ENCODE measurements at places on chromosomes 5 and 9.
A peak's percentile ranks its signal among the peaks of the same experiment; 100 is the strongest.

- no peak for DNase-seq
These were observed 51.2 kb upstream of the TNFAIP8 start for GRCh38 chr5:119304439-119305211.

- no peak for DNase-seq
These were observed 258.8 kb upstream of the CHD1 start for GRCh38 chr5:99187611-99188010.

GRCh38 chr5:158376679-158377078 lies 517.7 kb upstream of the CLINT1 start:
- DNase-seq = no peak

- no peak for DNase-seq
These were observed 24.1 kb upstream of the MTAP start for GRCh38 chr9:21778304-21778703.

DNA sequence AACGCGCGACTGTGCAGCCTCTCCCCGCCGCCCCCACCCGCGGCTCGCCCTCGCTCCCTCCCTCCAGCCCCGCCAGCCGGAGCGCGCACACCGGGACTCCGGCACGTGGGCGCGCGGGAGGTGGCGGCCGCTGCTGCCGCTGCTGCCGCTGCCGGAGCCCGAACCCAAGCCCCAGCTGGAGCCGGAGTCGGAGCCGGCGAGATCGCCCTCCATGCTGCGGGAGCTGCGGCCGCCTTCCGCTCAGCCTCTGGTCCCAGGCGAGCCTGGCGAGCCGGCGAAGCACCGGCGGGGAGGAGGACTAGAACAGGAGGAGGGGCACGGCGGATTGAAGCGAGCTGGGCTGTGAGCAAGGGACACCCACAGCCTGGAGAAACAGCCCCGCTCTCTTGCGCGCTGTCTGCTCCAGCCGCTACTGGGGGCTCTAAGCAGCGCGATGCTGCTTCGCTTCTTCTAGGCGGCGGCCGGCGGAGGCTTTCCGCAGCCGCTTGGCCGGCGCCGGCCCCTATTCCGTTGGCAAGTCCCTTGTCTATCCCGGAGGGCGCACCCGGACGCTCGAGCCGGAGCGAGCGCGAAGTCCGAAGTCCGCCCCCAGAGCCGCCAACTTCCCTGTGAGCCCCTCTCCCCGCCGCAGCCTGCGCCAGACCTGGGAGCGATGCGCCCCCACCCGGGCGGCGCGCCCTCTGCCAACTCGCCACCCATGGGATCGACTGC lies 598.7 kb upstream of the SGCD start:
- no peak for DNase-seq

DNA sequence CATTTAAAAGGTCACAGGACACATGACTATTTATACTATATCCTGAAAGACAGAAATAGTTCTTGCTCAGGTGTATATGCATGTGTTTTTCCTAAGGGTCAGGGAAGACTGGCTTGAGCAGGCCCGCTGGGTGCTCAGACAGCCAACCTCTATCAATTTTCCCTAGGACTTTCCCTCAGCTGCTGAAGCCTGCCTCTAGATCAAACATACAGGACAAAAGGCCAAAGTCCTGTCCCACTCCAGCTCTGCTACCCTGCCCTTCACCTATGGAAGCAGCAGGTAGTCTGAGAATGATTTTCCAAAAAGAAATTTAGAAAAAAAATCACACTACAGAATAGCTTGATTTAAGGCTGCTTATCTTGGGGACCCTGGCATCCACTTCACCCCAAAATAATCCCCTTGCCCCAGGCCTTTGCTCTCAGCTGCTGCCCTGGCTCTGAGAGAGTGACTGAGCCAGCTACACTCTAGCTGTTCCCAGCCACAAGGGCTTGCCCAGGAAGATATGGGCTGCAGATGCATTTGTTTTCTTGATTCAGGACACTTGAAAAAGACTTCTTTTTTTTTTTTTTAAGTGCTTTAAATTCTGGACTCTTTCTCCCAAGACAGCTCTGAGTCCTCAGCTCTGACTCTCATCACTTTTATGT lies 42.5 kb downstream of the KLHL3 start:
- DNase-seq = no peak

GRCh38 chr9:92402360-92402759 lies 2.0 kb downstream of the OGN start:
- no peak for DNase-seq

- no peak for DNase-seq
These were observed 273.6 kb upstream of the TAS2R1 start for GRCh38 chr5:9903801-9904200.

- DNase-seq = no peak
These were observed 14.9 kb downstream of the DEPDC1B start for GRCh38 chr5:60685028-60685427.

GRCh38 chr5:1509346-1510085 lies 14.2 kb downstream of the LPCAT1 start:
- DNase-seq = no peak

GRCh38 chr9:116027951-116028350 lies 125.6 kb upstream of the PAPPA start:
- no peak for DNase-seq

DNA sequence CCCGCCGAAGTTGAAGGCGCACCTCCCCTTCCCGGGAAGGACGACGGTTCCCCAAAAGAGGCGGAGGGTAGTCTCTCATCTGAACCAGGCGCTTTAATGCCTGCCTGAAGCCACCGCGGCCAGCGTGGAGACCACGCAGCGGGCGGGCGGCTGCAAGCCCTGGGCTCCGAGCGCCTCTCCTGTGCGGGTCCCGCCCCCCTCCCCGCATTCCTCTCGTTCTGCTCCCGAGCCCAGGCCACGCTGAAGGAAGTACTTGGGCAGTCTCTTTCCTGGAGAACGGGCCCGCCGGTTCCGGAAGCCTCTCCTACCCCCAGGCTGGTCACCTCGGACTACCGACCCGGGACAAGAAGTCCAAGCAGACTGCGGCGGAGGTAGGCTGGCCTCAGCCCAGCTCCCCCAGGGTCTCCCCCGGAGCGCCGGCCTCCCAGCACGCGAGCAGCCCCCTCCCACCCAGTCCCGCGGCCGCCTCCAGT lies 571 bp downstream of the PPIC start:
- no peak for DNase-seq

DNA sequence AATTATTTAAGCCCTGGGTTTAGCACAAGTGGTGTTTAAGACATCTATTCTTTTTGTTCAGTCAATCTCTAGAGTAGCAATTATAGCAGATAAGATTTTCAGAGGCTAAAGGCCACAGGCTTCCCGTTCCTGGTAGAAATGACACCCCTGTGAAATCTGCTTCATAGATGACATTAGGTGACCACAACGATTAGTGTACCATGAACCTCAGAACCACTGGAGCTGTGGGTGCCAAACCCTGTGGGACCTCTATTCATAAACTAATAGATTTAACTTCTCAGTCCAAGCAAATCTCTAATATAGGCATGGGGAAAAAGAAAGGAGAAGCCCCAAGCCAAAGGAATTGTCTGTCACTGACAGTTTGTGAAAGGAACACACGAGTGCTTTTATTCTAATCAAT lies 207.4 kb downstream of the ARRDC3 start:
- DNase-seq = no peak

GRCh38 chr9:2362150-2362549 lies 259.4 kb upstream of the VLDLR start:
- DNase-seq = no peak

- no peak for DNase-seq
These were observed 670 bp downstream of the CCDC171 start for GRCh38 chr9:15553528-15553898.

DNA sequence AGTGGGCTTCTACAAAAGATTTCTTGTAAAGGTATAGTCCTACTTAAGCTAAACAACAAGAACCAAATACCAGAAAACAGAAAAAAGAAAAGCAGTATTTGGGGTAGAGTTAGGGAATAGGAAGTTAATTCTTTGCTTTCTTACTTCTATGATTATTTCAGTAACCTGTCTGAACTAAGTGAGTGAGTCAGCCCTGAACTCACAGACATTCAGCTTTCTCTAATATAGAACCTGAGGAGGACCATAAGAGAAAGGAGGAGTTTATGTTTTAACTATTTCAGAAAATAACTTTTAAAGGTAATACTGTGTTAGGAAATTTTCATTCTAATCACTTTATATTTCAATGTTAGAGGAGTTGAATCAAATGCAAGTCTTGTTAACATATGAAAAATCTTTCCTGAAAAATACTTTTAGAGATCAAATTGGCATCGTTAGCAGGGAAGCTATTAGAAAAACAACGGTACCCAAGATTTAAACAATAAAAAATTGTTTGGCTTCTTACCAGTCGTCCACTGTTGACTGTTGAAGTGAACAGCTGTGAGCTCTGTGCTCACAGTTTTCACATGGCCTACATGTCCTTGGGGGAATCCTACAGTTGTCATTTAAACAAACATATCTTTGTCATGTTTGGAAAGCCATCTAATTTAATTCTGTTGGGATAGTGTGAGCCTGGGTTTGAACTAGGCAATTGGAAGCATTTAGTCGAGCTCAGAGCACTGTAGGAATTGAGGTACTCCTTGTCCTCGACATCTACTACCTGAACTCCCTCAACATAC lies 19.9 kb upstream of the ZFAND5 start:
- DNase-seq = no peak

- DNase-seq = no peak
These were observed 28.0 kb downstream of the ADAMTSL1 start for GRCh38 chr9:18501949-18502348.

- DNase-seq = no peak
These were observed 113.8 kb downstream of the ZNF462 start for GRCh38 chr9:106976772-106977171.

DNA sequence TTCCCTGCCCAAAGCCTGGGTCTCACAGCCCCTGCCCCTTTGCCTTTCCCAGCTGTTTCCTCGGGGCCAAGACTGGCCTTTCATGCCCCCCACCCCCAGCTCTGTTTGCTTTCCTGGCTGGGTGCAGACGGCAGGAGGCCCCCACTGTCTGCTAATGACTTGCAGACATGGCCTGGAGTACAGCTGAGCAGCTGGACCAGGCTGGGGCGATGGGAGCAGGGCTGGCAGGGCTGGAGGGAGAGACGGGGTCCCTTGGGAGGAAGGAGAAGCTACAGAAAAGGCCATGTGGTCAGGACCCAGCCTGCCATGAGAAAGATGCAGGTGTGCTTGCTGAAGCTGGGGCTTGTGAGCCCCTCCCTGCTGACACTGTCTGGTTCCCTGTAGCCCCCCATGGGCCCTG lies 28.3 kb upstream of the GFPT2 start:
- no peak for DNase-seq

DNA sequence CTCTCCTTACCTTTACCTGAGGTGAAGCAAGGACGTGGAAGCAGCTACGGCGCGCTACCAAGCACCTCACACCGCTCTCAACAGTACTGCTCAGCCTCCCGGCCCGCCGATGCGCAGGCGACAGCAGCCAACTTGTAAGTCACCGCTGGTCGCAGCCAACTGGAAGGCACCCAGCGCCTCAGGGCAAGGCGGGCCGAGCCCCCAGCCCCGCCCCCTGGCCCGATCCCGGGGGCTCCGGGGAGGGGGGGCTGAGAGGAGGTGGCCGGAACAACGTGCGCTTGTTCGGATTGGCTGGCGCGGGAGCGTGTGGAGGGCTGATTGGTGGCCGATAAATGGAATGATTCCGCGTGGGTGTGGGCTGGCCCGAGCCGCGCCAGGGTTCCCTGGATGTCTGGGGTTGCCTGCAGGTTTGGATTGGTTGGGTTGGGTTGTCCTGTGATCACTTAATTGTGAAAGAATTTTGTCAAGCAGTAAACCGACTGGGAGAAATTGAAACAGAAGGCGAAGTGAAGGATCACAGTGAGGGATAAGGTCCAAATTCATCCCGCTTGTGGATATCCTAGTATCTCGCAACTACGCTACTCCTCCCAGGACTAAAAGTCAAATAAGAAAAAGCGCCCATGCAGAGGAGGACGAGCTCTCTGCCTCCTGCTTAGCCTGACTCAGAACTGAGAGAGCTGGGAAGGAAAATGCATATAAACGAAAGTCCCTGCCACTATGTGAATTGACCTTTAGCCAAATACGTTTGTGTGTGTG lies at the start of gene STARD4:
TSS of gene STARD4 (minus strand) at position 161 of the 756 bp plus-strand sequence. CDS start 5,102 bp downstream, outside the sequence.
- DNase-seq = peak; percentile 88

GRCh38 chr9:33446240-33446945 lies 1.0 kb downstream of the AQP3 start:
- peak; percentile 11 for DNase-seq

DNA sequence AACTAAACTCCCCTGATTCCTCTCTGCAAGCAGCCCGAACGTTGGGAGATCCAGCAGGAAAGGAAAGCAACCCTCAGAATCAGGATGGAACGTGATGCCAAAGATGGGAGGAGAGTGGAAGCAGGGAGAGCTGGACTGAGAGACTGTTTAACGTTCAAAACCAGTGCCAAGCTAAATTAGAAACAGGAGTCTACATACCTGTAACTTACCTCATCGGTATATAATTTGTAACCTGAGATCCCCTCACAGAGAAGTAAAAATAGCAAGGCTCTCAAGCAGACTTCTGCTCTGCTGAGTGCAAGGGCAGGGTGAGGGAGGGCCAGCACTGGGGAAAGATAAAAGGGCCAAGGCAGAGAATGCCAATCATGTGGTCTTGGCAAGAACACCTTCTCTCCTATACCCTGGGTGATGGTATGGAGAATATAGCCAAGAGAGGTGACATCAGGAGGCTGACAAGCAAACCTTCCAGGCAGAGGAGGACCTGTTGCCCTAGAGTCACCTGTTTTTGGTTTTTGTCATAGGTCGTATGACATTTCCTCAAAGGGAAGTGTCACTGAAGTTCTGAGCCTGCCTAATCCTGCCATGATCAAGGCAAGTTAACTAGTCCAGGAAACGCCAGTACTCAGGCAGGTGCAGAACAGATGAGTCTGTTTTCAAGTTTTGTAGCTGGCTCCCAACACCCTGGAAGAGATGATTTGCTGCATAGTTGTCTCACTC lies 472.0 kb downstream of the NFIB start:
- no peak for DNase-seq

DNA sequence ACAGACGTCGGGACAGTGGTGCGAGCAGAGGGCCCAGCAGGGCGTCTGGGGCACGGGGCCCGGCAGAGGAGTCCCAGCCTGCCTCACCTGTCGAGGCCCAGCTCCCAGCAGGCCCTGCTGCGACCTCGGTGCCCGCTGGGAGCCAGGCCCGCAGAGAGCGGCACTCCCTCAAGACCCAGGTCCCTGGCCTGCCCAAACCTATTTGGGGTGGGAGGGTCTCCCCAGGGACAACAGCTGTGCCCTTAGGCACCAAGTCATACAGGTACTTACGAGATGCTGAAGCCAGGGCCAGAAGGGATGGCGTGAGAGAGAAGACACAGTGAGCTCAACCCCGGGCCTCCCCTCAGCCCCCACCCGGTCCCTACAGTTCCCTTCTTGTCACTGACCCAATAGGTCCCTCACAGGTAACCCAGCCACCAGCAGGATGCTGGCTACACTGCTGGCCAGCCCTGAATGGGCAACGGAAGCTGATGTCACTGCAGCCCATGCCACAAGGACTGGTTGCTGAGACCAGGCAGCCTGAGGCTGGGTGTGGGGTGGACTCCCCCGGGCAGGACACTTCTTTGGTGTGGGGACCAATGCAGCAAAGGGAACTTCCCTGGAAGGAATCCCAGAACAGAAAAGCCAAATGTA lies 3.7 kb downstream of the NSMF start:
- no peak for DNase-seq

- no peak for DNase-seq
These were observed 130.1 kb upstream of the C9orf72 start for GRCh38 chr9:27703216-27703980.

- DNase-seq = no peak
These were observed 270.7 kb downstream of the NR3C1 start for GRCh38 chr5:143132739-143133138.

GRCh38 chr5:40453689-40454088 lies 226.0 kb upstream of the PTGER4 start:
- DNase-seq = no peak

GRCh38 chr9:83642793-83643192 lies 19.9 kb downstream of the IDNK start:
- DNase-seq = no peak

All from activated CD8-positive, alpha-beta memory T cell treated with anti-CD3 and anti-CD28 coated beads for 4 hours (primary cell).